ENCODE measurements at places on chromosomes 7 and 10.

GRCh38 chr7:80634505-80634904 is 3.9 kb upstream of the CD36 start:
- peak; percentile 66 for DNase-seq

DNA sequence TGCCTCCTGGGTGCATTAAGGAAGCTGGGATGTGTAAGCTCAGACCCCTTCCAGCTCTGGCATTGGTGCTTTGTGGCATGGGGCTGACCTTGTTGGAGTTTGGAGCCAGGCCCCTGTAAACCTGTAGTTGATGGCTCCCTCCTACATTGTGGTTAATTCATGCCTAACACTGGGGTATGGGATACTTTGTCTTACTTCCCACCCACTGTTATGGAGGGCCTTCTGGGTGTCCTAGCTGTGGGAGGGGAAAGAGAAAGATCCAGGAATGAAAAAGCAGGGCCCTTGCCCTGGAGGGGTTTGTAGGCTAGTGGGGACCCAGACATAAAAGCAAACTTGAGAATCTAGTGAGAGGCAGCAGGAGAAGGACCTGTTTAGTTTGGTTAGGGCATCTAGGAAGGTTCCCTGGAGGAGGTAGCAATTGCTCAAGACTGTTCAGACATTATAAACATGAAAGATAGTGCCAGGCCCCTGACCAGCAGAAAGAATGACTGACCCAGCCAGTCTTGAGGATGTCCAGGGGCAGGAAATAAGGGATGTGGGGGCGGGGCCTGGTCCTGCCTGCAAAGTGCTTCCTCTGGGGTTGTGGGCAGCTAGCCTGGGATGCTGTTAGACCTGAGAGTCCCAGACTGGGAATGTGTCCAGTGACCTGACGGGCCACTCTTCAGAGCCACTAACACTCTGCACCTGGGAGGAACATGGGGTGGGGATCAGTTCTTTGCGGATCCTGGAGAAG is 6.6 kb downstream of the ADAMTS14 start:
- DNase-seq: no peak

GRCh38 chr10:120131183-120131582 is 238.7 kb downstream of the SEC23IP start:
- DNase-seq: no peak

GRCh38 chr10:11012421-11013295 is 5.0 kb upstream of the CELF2 start:
- DNase-seq: no peak

DNA sequence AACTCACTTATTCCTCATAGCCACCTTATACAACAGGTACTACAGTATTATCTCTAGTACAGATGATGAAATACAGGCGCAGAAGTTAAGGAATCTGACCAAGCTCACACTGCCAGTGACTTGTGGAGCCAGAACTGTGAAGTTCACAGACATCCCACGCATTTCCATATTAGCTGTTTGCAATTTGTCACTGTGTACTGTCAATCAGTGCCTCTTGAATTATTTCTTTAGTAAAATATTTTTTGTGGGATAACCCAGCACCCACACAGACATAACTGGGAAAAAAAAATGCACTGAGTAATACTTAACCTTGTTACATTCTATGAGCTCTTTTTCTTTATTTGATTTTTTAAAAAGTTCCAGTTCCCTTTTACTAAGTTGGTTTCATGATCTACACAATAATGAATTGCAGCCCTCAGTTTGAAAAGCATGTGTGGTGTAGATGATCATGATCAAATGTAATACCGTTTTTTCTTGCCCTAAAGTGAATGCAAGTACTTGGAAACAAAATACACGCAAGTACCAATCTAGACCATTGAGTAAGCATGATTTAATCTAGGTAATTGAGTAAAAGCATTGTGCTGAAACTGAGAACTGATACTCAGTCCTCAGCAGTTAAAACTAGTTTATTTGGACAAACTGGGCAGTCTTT is 14.1 kb downstream of the CUL1 start:
- no peak for DNase-seq

GRCh38 chr7:33590916-33591315 is 314.4 kb upstream of the BMPER start:
- peak; percentile 21 for DNase-seq

DNA sequence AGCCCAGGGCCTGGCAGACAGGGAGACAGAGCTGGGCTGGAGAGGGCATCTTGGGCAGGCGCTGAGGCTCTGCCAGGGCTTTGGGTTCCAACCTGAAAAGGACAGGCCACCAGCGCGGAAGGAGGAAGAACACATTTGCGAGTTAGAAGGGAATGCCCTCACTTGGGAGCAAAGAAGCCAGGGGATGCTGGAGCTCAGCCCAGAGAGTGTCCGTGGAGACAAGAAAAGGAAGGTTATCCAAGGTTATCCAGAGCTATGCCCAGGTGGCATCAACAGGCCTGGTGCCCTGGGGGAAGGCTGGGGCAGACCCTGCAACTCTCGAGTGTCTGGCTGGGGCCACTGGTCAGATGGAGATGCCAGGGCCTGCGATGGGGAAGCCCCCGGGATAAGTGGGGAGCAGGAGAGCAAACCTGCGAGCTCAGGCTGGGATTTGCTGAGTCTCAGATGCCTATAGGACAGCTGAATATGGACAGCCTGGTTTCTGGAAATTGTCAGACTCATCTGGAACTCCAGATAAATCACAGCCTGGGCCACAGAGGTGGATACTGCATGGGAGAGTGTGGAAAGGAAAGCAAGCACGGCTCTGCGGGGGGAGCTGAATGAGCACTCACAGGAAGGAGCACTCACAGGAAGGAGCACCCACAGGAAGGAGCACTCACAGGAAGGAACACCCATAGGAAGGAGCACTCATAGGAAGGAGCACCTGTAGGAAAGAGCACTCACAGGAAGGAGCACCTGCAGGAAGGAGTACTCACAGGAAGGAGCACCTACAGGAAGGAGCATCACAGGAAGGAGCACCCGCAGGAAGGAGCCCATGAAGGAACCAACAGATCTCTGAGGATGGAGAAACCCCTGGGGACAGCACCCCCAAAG is 152.1 kb downstream of the ADAM12 start:
- no peak for DNase-seq

- no peak for DNase-seq
Measured at GRCh38 chr10:132059760-132060508, 5.8 kb upstream of the JAKMIP3 start.

- DNase-seq: peak; percentile 71
Measured at GRCh38 chr7:2157473-2158279, 75.1 kb downstream of the MAD1L1 start.

Measured in AG04449 (cell line).